Large intestine (tissue), 12 donors: ENCODE measurements at places on chromosomes 7 and 10. TPM values are rescaled to one million over a fixed set of nuclear protein-coding genes. Genes with fewer than 3 reads are reported as not detected.

- peak; percentile 98 for DNase-seq
These were observed 96.1 kb downstream of the TNS3 start for GRCh38 chr7:47485640-47486435.

DNA sequence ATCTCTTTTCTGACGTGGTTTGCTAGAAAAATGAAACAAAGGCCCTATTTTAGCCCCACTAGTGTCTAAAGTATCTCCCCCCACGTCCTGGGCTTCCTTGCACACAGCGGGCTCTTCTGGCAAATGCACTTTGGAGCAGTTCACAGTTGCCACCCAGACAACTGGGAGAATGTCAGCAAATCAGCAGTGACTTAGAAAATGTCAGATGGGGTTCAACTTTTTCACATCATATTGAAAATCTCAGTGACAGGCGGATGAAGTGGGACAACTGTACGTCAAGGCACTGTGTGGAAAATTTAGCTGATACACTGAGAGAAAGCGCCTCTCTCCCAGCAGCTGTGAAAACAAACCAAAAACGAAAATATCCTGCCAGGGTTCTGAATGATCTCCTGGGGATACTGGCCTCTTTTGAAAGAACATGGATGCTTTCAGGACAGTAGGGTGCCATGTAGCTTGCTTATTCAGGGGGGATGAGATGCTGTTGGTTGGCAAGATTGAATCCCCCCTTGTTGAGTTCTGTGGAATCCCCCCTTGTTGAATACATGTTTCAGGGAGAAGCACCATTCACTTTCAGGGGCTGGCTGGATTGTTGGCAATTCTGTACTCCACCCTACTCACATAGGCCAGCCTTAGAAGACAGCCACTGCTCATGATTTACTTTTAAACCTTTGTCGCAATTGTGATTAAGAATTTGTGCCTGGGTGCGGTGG lies 372.8 kb upstream of the CELF2 start:
- DNase-seq, result no peak

DNA sequence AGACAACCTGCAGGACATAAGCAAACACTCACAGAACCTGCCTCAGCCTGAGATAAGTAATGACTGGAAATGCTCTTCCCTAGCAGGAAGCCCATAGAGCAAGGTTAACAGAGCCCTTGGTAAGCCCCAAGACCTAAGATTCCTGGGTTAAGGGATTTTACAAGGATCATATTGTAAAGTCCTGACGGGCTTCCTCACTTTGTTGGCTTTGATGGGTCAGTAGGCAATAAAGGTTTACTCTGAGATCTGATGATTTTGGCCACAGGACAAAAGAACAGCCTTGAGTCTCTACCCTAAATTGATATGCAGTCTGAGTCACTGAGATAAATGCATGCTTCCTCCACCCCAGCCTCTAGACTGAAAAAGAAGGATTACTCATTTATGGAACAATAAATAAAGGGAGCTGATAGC lies 270.8 kb downstream of the HTR7 start:
- DNase-seq, result peak; percentile 7

DNA sequence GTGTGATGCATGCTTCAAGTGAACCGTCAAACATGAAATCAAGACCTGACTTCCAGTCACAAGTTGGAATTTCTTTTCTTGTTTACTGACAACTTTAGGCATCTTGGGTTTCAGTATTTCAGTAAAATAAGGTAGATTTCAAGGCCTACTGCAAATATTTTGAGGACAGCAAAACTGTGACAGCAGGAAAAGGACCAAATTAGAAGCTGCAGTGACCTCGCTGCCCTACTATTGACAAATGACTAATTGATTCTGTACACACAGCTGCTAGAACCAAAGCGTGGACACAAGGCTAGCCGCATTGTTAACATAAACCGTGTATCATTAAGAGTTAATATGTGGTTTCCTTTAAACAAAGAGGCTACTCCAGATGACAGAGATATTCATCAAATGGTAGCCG lies 105.7 kb upstream of the SEC61G start:
- DNase-seq, result no peak

SSMEM1 gene
- polyA plus RNA-seq, result not detected

GRCh38 chr7:45129906-45130305 lies 18.4 kb upstream of the TBRG4 start:
- DNase-seq, result no peak

- DNase-seq, result peak; percentile 18
These were observed 89.9 kb downstream of the CDH23 start for GRCh38 chr10:71486484-71487114.

DNA sequence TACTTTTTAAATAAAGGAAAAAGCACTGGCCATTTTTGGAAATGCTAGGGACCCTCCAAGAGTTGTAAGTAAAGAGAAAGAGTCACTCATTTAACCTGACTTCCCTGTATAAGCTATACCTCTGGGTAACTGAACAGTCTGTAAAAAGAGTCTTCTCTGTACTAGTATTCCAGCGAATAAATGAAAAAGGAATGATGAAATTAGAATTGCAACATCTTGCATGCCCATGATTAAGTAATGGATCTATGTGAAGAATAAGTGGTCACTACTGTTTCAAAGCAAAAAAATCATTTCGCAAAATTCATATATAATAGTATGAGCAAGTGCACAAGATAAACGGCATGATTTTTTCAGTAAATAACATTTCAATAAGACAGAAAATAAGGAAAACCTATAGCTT lies 116.8 kb downstream of the ZFAND4 start:
- no peak for DNase-seq

TAC1 gene
- 12.9 TPM for polyA plus RNA-seq

OR2A5 gene
- under 0.01 TPM for polyA plus RNA-seq

GRCh38 chr10:34217524-34217923 lies 597.6 kb downstream of the PARD3 start:
- no peak for DNase-seq

DNA sequence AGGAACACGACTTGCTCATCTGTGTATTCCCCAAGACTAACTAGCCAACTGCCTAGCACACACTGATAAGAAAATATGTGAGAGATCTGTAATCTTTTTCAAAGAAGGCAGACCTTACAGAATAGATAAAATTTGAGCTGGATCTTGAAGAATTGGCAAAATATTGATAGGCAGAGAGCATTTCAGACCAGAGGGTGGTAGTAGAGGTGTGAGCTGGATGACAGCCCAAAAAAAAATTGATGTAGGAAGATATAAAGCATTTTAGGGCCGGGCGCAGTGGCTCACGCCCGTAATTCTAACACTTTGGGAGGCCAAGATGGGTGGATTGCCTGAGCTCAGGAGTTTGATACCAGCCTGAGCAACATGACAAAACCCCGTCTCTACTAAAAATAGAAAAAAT lies 1.2 kb upstream of the ZNF746 start:
- DNase-seq, result no peak

GRCh38 chr10:125633517-125633999 lies 49.4 kb downstream of the TEX36 start:
- DNase-seq, result no peak

DNA sequence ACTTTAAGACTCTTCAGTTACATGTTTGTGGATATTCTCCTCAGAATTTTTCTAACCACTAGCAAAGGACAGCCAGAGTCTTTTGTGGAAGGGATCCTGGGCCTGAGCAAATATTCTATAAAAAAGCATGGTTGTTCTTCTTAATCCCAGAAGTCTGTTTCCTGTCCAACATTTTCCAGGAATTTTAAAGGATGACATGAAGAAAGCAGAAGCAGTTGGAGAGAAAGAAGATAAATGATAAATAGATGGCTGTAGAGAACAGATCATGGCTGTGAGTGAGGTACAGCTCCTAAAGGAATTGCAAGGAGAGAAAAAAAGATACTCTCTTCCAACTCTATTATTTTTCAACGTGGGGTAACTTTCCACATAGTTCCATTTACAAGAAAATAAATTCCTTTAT lies 91.8 kb upstream of the STEAP4 start:
- DNase-seq, result no peak

GRCh38 chr7:158054081-158054480 lies 533.5 kb downstream of the PTPRN2 start:
- DNase-seq, result no peak

- no peak for DNase-seq
These were observed 70.4 kb upstream of the AOAH start for GRCh38 chr7:36794689-36795088.

GRCh38 chr10:105950410-105950809 lies 1214.1 kb downstream of the SORCS1 start:
- peak; percentile 10 for DNase-seq

GRCh38 chr7:134996097-134996550 lies 9.8 kb downstream of the AGBL3 start:
- DNase-seq, result no peak

DNA sequence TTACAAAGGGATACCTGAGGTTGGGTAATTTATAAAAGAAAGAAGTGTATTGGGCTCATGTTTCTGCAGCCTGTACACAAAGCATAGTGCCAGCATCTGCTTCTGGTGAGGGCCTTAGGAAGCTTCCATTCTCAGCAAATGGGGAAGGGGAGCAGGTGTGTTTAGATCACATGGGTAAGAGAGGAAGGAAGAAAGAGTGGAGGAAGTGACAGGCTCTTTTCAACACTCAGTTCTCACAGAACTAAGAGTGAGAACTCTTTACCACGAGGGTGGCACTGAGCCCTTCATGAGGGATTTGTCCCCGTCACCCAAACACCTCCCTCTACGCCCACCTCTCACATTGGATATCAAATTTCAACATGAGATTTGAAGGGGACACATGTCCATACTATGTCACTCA lies 506 bp upstream of the FAM170B start:
- DNase-seq, result no peak

DNA sequence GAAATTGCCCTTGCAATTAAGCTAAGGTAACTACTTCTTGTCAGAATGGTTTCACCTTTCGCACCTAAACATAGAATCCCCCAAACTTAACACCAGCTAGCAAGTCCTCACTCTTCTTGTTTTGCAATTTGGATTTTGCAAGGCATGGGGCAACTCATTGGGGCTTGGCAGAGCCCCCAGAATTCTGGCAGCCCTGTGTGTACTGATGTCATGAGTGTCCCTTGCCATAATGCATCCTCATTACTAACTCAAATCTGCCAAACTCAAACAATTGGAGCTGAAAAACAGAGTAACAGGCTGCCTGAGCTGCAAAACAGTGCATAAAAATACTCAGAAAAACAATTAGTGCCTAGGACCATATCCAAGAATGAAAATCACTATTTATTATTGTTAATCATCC lies 7.9 kb upstream of the XPNPEP1 start:
- DNase-seq, result no peak

RADIL gene
- polyA plus RNA-seq, result 2.1 TPM

DNA sequence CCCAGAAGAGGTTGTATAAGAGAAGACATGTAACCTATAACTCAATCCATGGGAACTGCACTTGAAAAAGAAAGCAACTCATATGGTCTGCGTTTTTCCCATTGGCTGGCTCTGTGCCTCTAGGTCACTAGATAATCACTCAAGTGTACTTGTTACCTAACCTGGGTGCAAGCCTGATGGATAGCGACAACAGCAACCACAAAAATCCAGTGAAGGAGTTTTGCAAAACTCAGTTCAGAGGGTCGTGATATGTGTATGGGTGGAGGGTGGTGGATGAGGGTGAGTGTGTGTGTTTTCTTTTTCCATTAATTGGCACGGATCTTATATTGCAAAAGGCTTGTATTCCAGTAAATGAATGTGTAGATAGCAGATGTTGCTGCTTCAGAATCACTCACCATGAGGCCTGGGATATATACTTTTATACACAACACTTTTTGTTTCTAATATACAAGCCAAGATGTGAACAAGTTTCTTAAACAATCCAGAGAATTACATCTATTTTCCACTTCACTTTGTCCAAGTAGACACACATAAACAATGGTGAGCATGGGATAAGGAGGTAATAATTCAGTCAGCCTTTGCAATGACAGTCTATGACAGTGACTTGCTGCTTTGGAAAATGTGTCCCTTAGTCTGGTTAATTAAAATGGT lies 286.9 kb upstream of the DKK1 start:
- DNase-seq, result no peak

DNA sequence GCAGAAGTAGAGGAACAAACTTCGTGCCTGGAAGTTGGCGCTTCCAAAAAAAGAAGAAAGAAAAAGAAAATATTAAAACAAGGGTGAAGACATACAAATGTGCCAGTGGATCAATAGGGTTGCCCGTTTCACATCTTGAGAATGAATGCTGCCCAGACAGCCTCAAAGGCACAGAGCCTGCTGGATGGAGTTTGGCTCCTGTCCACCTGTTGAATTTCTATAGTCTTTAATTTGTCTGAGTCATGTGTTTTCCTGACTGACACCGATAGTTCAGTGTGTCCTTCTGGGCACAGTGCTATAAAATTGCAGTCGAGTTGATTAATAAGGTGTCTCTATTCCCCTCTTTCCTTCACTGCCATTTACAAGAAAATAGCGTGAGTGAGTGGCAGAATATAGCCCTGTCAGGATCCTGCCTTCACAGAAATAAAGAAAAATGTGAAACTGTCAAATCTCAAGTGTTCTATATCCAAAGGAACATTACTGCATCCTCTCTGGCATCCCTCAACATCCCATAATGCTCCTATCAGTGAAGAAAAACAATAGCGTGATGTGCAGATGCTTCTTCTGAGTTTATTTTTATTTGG lies 471.3 kb upstream of the AUTS2 start:
- DNase-seq, result no peak

DNA sequence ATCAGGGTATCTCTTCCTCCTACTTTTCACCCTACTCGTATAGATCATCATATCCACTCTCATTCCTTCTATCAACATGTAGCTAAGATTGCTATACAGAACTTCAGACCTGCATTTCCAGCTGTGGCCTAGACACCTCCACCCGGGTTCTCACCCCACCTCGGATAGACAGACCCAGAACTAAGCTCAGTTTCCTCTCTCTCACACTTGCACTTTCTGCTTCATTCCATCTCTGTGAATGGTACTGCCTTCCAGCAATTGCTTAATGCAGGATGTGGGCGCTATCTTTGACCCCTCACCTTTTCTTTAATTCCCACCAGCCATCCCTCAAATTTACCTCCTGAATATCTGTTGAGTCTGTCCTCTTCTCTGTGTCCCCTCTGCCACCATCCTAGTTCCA lies 35.7 kb downstream of the AGK start:
- DNase-seq, result no peak

DNA sequence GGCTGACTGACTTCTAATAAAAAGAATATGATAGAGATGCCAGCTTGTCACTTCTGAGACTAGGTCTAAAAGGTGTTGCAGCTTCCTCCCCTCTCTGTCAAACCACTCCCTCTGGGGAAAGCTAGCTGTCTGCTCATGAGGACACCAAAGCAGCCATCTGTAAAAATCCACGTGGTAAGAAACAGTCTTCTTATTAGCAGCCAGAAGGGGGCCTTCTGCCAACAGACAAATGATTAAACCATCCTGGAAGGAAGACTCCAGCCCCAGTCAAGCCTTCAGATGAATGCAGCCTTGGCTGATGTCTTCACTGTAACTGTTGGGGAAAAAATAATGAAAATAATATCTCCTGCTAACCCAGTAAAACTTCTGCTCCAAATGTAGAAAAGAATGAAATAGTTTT lies 41.9 kb upstream of the DAGLB start:
- no peak for DNase-seq
